Endothelial cell of umbilical vein (primary cell): ENCODE measurements at places on chromosomes 7 and 10. TPM values are rescaled to one million over a fixed set of nuclear protein-coding genes. Genes with fewer than 3 reads are reported as not detected.

- DNase-seq: no peak
Observed at GRCh38 chr7:159075563-159076238, 69.0 kb downstream of the VIPR2 start.

- no peak for DNase-seq
Observed at GRCh38 chr10:113617086-113617485, 46.8 kb downstream of the NRAP start.

- DNase-seq: no peak
Observed at GRCh38 chr7:2260820-2261219, 18.8 kb downstream of the NUDT1 start.

DNA sequence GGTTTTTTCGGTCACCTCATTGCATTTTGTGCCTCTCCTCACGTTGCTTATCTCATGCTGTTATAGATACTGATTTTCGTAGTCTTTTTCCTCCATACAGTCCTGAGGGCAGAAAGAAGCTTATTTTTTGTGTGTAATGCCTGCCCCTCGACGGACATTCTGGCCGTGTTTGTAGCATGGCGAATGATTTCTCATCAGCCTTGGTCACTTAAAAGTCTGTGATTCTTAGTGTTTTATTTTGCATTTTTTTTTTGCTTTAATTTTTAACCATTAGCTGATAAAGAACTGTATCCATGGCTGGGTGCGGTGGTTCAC is 469 bp upstream of the NOC3L start:
- DNase-seq: no peak

DNA sequence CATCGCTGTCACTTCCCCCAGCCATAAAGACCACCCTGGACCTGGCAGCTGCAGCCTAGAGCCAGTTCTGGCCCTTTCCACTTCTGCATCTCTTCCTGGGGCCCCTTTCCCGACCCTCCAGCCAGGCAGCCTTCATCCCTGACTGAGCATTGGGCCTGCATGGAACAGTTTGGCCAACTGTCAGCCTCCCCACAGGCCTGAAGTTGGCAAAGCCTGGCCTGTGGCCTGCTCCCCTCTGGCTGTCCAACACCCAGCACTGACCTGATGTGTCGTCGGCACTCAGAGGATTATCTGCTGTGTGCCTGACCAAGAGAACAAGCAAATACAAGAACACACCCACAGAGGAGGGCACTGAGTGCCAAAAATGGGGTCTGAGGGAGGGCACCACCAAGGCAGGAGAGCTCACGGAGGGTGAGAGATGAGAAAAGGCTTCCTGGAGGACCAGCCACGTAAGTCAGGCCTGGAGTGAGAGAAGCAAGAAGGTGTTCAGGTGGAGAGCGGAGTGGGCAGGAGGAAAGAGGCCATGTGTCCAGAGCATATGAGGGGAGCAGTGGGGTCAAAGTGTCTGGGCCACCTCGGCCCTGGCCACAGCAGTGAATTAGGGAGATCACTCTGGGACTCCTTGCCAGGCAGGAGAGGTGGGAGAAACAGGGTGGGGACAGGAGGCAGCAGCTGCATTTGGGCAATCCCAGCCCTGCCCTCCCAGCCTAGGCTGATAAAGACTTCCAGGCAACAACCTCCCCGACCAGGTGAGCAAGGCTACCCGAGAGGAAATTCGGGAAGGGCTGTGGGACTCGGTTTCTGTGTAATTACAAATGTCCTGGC is 4.5 kb downstream of the GPRIN2 start:
- DNase-seq: no peak

DNA sequence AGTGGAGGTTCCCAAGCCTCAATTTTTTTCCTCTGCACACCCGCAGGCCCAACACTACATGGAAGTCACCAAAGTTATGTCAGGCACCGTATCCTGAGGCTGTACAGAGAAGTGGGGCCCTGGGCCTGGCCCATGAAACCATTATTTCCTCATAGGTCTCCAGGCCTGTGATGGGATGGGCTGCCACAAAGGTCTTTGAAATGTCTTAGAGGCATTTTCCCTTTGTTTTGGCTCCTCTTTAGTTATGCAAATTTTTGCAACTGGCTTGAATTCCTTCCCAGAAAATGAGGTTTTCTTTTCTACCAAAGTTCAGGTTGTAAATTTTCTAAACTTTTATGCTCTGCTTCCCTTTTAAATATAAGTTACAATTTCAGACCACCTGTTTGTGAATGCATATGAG is 365.2 kb downstream of the HGF start:
- DNase-seq: no peak

- no peak for DNase-seq
Observed at GRCh38 chr7:47354831-47355541, 226.9 kb downstream of the TNS3 start.

GRCh38 chr10:124894569-124895215 is 47.2 kb upstream of the ZRANB1 start:
- DNase-seq: no peak

DNA sequence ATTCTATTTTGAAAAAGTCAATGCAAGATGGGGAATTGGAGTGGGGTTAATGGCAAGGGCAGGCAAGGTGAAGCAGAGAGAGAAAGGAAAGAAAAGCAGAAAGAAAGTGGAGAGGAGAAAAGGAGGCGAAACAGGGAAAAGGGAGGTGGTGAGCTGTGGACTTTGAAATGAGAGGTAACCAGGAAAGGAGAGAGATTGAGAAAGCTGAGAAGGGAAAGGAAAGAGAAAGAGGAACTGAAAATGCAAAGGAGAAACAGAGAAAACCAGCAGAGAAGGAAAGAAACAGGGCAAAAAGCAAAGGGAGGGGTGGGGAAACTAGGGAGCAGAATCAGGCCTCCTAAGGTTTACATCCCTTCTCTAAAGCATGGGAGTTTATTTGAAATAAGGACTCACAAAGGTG is 72.5 kb upstream of the TPK1 start:
- DNase-seq: no peak

DNA sequence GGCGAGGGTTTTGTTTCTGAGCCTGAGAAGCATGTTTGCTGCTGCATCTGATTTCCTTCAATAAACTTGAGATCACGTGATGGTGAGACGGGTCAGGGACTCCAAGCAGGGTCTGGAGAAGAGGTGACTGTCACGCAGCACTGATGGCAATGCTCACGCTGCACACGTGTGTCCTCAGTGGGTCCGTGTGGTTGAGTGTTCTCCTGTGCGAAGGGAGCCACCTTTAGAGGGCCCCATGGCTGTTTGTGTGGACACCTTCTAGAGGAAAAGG is 100.4 kb downstream of the WDR37 start:
- DNase-seq: no peak

- DNase-seq: no peak
Observed at GRCh38 chr7:139661043-139661440, 116.8 kb downstream of the HIPK2 start.

- DNase-seq: no peak
Observed at GRCh38 chr10:100869399-100869798, 43.4 kb upstream of the SLF2 start.

- DNase-seq: no peak
Observed at GRCh38 chr10:24988831-24989640, 26.9 kb downstream of the ENKUR start.

DNA sequence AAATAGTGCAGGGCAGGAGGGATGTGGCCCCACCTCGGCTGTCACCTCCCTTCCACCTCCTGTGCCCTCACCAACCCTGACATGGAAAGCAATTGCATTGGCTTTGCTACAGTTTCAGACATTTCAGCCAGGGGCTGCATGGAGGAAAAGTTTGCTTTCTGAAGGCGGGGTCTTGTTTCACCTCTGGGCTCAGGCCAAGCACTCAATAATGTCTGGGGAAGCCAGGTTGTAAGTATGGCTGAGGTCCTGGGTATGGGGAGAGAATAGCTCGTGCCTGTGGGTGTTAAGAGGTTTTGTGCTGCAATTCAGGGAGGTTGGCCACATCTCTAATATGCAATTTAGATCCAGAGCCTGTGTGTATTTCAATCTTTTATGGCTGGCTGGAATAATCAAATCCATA is 238.4 kb upstream of the MKI67 start:
- no peak for DNase-seq

GRCh38 chr7:98955992-98956391 is 77.7 kb downstream of the TRRAP start:
- no peak for DNase-seq

GRCh38 chr10:75402486-75403143 is 1.1 kb upstream of the ZNF503 start:
- DNase-seq: no peak

DNA sequence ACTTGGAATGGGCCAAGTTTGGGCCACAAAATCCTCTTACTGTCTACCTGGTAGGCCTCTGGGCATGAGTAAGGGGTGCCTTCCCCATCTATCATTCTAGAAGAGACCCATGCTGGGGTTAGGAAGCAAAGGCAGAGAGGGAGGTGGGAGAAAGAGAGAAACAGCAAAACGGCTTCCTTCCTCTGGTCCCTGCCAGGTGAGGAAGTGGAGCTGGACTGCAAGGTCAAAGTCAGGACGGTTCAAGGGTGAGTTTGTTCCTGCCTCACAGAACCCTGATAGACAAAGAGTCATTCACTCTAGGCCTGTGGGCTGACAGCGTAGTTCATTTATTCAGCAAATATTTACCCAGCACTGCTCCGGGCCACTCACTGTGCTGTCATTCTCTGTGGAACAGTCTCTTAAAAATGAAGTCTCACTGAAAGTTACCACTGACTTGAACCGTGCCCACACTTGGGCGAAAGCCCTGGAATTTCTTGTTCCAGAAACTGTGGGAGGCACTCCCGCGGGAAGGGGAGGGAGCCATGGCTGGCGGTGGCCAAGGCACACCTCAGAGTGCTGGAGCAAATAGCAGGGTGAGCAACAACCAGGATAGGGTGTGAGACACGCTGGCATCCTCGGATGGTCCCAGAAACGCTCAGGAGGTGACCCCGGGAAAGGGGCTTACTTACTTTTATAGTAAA is 26.2 kb upstream of the ECHDC3 start:
- no peak for DNase-seq

DNA sequence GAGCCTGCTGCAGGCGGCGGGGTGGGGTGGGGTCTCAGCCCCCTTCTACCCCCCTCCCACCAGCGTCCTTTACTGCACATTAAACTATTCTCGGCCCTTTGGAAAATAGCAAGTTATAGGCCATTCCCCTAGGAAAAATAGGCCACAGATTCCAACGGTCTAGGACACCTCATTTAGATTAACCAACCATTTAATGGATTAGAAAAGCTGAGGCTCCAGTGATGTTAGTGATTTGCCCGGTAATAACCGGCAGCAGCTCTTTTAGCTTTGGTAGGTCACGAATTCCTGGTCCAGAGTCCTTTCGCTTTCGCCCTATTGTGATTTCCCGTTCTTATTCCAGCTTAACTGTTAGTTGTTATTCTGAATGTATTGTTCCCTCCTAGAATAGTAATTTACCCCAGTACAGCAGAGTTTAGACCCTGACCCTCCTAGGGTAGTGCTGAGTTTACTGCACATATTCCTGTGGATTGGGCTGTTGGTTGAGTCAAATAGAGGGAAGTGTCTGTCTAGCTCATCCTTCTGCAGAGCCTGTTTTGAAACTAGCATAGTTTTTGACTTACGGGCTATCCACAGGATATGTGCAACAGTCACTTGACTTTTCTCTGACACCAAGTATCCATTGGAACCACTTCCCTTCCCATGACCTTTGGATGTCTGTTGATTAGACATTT is 754 bp downstream of the GSTO1 start:
- DNase-seq: peak; percentile 94

GRCh38 chr10:84375011-84375410 is 46.6 kb downstream of the CCSER2 start:
- DNase-seq: peak; percentile 81

GRCh38 chr10:29761916-29762315 is 127.1 kb upstream of the SVIL start:
- no peak for DNase-seq

DNA sequence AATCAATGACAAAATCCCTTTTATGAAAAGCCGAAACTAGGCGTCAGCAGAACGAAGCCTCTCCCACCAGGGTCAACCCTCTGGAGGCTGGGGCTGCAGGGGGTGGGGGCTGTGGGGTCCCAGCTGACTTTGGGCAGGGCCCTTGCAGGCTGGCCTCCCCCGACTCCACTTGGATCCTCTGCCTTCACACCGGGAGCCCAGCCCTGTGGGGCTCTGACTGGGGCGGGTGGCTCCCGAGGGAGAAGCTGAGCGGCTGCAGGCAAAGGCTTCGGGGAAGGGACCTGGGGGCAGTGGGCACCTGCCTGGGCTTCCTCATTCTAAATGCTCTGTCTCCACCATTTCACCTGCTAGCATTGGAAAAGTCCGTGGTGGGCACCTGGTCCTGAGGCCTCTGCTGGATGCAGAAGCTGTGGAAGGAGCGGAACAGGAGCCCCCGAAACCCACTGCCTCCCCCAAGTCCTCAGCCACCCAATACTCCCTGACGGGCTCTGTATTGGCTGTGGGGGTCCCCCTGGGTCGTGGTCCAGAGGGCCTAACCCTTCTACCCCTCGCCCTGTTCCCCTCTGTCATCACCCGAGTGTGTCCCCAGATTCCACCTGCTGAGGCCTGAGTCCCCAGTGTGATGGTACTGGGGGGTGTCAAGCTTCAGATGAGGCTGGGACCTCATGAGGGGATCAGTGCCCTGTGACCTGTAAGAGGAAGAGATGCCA is 108.6 kb downstream of the DNAJB6 start:
- DNase-seq: no peak

- DNase-seq: peak; percentile 70
Observed at GRCh38 chr10:101272229-101272868, 43.1 kb upstream of the LBX1 start.

- DNase-seq: no peak
Observed at GRCh38 chr7:20220293-20220761, 3.1 kb upstream of the MACC1 start.

DNA sequence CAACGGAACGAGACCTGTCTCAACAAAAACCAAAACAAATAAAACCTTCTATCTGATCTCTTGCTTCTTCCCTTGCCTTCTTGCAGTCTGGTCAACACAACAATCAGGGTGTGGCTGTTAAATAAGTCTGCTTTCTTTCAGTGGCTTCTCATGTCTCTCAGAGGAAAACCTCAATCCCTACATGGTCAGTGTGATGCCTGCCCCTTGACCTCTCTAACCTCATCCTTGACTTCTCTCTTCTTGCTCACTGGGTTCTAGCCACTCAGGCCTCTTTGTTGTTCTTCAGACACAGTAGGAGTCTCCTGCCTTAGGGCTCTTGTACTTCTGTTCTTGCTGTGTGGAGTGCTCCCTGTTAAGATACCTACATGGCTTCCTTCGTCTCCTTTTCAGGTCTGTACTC is 220.4 kb downstream of the SDHAF3 start:
- DNase-seq: no peak

SMARCD3 gene
- total RNA-seq: 5.9 and 6.1 TPM in 2 replicates

TLX1 gene
- not detected in 2 replicates for total RNA-seq

ZCCHC24 gene
- 5.7 and 8.4 TPM in 2 replicates for total RNA-seq

HGF gene
- 0.15 and 0.35 TPM in 2 replicates for total RNA-seq

NPTX2 gene
- 0.42 and 0.53 TPM in 2 replicates for total RNA-seq

SP4 gene
- 8.8 and 11.4 TPM in 2 replicates for total RNA-seq

SFTPD gene
- total RNA-seq: not detected in 2 replicates

CHN2 gene
- total RNA-seq: 3.2 and 5.0 TPM in 2 replicates

ANKRD1 gene
- 591 and 664 TPM in 2 replicates for total RNA-seq
